ENCODE measurements at places on chromosomes 12 and 14. TPM values are rescaled to one million over a fixed set of nuclear protein-coding genes. Genes with fewer than 3 reads are reported as not detected.

The DHRS2 gene
- 62.9 TPM for total RNA-seq

The OTOGL gene
- not detected for total RNA-seq

The SOAT2 gene
- total RNA-seq, result not detected

The TAS2R13 gene
- total RNA-seq, result 0.44 TPM

GRCh38 chr12:95731519-95731958 is 59.0 kb downstream of the NTN4 start:
- no peak for DNase-seq

Measured in K562 (cell line).